ENCODE measurements at places on chromosomes 5 and 9.
A peak's percentile ranks its signal among the peaks of the same experiment; 100 is the strongest.

DNA sequence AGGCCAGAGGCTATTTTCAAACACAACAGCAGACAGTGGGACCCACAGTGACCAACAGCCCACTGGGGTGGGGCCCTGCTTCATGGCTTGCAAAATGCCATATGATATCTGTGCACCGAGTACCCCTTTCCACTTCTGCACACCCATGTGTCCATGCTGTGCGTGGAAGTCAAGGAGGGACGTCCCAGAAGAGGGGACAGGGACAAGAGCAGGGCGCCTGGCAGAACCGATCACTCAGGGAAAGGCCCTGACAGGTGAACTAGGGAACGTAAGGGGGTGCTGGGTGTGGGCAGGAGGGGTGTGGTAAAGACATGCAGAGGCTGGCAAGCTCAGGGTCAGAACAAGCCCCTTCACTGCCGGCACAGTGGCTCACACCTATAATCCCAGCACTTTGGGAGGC, 7.6 kb upstream of the TTLL11 start:
- DNase-seq, result no peak

- DNase-seq, result no peak
These were observed 223.7 kb downstream of the PAPPA start for GRCh38 chr9:116377179-116377798.

DNA sequence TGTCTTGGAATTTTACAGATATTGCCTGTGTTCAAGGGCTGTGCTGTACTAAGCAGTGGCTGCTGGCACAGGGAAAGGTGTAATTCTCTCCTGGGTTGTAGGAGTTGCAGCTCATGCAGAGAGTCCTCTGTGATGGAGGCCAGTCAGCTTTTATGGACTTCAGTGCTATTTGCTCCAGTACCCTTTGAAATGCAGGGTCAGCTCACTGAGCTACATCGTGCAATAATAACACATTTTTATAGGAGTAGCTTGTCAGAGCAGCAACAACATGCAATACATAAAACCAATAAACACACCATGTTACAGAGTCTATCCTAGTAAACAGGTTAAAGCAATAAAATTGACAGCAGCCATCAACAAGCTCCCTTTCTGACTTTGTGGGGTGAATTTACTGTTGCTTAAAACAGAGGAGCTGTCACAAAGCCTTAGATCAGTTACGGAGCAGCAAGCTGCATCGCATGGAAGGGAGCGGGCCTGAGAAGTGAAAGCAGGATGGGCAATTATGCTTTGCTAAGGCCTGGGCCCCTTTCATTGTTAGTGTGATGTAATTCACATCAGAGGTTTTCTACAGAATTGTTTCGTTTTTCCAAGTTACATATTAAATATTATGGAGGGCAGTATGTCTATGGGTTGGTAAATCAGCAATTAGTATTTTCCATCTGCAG, 16.8 kb downstream of the CD180 start:
- DNase-seq, result no peak

- peak; percentile 35 for DNase-seq
These were observed 47.7 kb downstream of the AMBP start for GRCh38 chr9:114030364-114030763.

DNA sequence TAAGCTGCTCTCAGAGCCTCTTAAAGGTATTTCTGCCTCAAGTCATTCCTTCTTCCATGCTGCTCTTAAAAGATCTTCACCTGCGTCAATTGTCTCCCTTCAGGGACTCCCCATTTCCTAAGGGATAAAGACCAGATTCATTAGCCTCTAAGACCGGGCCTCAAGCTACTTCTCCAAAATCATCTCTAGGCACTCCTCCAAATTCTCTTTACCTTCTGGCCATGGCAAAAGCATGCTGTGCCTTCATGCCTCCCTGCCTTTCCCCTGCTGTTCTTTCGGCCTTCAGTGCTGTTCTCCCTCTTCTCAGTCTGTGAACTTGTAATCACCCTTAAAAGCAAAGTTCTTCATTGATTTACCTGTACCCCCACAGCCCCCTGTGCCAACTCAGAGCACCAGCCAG, 4.4 kb downstream of the TMOD1 start:
- no peak for DNase-seq

GRCh38 chr9:36961561-36962325, 72.3 kb downstream of the PAX5 start:
- peak; percentile 81 for DNase-seq

DNA sequence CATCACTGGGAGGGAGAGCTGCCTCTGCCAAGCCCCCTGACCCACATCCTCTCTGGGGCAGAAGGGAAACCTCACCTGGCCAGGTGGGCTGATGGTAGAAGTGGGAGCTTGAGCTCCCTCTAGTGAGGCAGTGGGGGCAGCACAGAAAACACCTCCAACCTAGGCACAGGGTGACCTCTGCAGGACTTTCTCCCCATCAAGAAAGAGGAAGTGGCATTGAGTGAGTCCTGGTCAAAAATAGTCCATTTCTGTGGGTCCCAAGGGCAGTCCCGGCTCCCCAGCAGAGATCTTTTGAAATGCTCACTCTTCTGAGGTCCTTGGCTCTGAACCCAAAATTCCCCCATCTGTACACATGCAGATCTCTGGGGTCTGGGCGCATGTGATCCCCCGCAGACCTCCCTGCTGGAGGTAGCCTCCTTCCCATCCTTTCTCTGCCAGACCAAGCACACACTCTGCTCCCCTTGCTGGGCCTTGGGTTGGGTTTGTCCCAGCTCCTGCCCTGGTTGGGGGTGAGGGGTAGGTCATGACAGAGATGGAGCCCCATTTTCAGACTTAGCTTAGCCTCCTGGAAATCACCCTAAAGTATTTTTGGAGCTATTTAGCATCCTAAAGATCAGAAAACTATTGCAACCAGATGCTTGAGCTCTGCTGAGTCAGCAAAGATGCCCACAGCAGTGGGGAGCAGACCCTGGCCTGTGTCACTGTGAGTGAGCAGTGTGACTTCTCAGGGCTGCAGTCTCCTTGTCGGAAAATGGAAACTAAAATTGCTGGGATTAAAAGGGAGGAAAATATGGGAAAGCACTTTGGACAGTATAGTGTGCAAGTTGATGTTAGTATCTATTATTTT, 41.6 kb upstream of the LCP2 start:
- DNase-seq, result no peak

DNA sequence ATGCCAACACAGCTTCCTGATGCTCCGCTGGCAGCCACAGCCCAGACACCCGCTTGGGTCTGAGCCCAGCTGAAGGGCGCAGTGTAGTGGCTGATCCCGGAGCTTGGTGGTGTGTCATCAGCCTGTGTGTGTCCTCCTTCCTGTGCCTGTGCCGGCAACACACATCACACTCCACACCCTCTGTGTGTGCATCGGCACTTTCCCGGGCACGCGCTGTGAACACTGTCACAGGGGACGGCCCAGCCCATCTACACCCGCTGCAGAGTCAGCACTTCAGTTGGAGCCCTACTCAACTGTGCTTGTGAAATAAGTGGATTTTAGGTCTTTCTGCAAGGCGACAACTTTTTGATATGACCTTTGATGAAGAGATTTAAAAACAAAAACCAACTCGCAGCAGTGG, 189.4 kb downstream of the IRX2 start:
- no peak for DNase-seq

GRCh38 chr9:98709968-98710965, 1.5 kb upstream of the GABBR2 start:
- peak; percentile 33 for DNase-seq

GRCh38 chr9:13002740-13003139, 227.9 kb downstream of the LURAP1L start:
- DNase-seq, result no peak

GRCh38 chr5:172429201-172429940, 25.0 kb downstream of the SH3PXD2B start:
- DNase-seq, result no peak

- DNase-seq, result peak; percentile 90
These were observed at the start of gene ZDHHC21 for GRCh38 chr9:14693251-14693861. Gene ZDHHC21, minus strand, starts transcription at chr9:14693432. Its CDS starts 19,092 bp downstream, at chr9:14674340.

DNA sequence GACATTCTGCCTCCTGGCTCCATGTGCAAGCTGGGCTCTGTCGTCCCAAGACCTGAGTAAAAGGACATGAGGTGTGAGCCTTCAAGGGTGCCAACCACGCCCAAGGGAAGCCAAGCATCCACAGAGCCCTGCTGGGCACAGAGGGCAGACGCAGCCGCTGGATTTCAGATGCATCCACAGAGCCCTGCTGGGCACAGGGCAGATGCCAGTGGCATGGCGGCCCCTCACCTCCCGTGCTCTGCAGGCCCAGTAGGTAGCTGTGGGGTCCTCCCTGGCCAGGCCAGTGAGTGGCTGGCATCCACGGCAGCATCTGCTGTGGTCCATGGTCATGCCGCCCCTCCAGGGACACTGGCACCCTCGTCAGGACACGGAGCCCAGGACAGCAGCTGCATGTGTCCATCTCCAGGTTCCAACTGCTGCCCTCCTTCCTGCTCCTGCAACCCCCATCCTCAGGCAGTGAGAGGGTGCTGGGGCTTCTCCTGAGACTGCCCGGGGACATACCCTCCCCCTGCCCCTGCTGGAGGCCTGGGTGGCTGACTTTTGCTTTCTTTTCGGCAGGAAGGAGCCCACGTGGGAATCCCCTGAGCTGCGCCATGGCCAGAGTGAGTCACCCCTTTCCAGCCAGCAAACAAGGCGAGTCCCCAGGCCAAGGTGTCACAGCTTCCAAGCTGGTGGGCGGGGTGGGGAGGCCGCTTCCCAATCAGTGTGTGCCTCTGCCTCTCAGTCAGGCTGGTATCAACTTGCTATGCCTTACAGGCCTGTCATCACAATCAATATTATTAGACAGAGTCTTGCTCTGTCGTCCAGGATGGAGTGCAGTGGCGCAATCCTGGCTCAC, 4.0 kb upstream of the TRAF2 start:
- DNase-seq, result no peak

DNA sequence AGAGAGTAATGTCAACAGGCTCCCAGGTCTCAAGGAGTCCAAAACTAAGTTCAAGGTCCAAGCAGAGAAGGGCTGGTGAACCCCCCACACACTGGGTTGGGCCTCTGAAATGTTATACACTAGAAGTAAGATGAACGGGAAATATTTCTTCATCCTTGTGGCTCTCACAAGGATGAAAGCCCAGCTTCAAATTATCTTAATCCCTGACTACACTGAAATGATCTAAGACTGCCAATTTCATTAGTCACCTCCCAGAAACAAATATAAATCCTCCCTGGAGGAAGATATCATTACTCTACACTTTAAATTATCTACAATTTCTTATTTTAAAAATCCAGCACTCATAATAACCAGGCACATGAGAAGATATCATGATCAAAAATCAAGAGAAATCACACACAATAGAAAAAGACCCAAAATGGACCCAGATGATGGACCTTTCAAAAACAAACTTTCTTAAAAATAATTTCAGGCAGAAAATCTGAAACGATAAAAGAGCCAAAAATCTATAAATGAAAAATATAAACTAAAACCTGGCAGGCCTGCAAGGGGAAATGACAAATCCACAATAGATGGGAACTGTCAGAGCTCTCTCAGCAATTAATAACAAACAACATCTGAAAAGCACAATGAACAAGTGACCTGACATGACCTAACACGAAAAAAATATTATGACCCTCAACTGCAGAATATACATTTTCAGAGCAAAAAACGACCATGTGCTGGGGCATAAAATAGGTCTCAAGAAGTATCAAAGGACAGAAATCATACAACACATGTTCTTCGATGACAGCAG, 117.4 kb downstream of the GPR21 start:
- no peak for DNase-seq

DNA sequence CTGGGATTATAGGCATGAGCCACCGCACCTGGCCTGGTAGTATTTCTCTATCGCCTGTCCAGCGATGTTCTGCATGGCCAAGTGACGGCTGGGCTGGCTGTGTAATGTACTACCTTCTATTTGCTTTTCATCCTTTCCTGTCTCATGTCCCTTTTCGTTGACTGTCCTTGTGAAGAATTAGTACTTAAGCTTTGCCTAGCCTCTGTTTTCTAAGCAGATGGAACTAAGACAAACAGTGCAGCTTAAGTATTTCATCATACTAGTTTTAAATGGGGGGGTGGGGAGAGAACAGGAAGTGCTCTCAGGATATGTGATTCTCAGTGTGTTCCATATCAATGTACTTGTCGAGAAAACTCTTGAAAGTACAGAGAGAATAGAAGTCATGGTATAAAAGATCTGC, 31.7 kb upstream of the CCL21 start:
- no peak for DNase-seq
